ENCODE measurements at places on chromosomes 1 and 21.

GRCh38 chr1:78236716-78237115 lies 190.9 kb downstream of the GIPC2 start:
- no peak for DNase-seq

GRCh38 chr1:82279241-82279640 lies 478.5 kb downstream of the ADGRL2 start:
- no peak for DNase-seq

GRCh38 chr1:189538271-189538670 lies 939.4 kb downstream of the BRINP3 start:
- DNase-seq, result no peak

GRCh38 chr1:156860113-156860627 lies 495 bp upstream of the NTRK1 start:
- DNase-seq, result peak; percentile 38

DNA sequence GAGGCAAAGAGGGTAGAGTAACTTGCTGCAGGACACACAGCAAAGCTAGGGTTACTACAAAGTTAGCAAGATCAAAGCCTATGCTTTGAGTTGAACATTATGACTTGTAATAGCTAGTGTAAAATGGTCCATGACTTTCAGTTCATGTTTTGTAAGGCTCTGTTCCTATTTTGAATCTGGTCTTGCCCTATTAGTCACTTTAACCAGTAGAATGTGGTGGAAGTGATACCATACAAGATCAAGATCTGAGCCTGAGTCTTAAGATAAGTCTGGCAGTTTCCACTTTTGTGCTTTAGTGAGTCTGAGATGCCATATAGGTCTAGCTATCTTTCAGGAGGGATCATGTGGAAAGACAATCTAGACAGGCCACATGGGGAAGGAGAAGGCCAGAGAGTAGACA lies 282.1 kb upstream of the BRINP3 start:
- DNase-seq, result no peak

GRCh38 chr1:88311907-88312306 lies 372.2 kb upstream of the PKN2 start:
- DNase-seq, result no peak

DNA sequence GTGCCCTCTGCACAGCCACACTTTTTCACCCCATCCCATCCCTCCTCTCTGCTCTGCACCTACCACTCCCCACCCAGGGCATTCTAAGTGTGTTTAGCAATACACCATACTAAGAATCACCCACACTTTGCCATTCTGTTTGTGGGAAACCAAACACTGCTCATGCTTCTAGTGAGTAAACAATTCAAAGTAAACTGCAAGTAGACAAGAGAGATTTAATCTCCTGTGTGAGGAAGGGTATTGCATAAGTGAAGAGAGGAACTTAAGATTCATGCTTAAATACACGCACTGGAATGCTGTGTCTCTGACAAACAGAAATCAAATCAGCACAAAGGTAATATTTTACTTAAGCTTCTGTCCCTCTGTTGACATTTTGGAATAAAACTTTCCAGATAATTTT lies 4.8 kb upstream of the EDARADD start:
- no peak for DNase-seq

Data from activated CD4-positive, alpha-beta T cell treated with anti-CD3 and anti-CD28 coated beads for 24 hours (primary cell).